H9 (cell line): ENCODE measurements at places on chromosomes 2 and 18.

DNA sequence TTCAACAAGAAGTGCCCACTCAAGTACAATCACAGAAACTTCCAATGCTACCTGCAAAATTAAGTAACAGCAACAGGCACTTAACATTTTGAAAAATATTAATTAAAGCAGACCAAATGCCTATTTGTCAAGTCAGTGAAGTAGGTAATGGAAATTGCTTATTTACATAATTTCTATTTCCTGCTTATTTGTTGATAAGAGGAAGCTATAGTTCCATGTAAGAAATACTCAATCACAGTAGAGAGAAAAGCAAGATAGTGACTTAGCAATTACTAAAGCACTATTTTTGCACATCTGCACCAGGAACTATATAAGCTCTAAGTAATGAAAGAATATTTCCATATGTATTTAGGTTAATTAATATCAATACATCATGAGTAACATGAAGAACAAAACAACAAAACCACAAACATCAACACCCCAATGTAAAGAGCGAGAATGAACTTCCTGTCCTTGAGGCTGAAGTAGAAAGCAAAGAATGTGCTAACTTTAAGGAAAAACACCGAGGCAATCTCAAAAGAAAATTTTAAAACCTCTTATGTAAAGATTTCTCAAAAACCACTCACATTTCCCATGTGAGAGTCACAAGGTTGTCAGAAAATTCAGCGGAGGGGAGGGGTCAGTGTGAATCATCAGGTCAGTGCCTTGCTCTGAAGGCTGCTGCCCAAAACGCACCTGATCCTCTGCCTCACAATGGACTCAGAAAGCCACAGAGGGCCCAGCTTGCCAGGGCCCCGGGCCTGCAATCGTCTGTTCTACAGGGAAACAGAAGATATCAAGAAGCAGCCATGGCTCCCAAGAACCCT is 12.5 kb downstream of the NPC1 start:
- no peak overlapping the region for H3K4me3 ChIP-seq
- peaks cover 2% of the 10 kb centered on the region; the same call in 1 of the 2 replicates for H3K4me1 ChIP-seq
- H3K27me3 ChIP-seq = no peaks in the 10 kb centered on the region
- H3K27ac ChIP-seq = no peak overlapping the region
- DNase-seq = no peak

DNA sequence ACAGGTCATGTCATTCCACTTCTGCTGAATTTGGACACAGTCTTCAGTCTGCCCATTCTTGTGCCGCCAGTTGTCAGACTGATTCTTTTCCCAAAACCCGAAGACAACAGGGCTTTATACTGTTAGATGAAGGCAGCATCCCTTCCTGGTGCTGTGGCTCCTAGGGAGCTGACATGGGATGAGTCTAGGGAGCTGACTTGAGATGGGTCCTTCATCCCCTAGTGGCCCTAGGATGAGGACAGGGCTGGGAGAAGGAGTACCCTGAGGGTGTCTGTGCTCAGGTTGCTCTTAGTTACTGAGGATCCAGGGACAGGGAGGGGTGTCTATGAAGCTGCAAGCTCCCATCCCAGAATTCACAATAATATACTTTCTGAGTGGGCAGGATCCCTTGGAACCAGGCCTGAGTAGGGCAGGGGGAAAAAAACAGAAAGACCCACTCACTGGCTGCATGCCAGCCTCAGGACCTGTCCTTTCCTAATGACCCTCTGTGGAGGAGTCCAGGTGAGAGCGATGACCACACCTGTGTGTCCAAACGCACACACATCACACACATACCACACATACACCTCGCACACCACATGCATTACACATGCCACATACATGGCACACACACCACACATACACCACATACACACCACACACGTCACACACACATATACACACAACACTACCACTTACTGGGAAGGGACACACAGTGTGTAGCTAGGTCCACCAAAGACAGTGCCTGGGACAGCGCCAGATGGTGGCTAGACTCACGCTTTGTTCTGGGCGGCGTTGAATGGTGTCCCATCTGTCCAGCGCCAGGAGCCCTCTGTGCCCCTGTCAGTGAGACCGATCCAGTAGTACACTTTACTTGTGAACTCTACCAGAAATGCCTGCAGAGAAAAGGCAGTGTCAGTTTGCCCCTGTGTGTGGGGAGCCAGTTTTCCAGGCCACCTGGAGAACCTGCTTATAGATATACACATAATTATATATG is 11.1 kb downstream of the CLEC4F start:
- no peak overlapping the region for H3K4me3 ChIP-seq
- H3K4me1 ChIP-seq = no peaks in the 10 kb centered on the region
- H3K27ac ChIP-seq = no peak overlapping the region
- no peak for DNase-seq
- H3K27me3 ChIP-seq = no peaks in the 10 kb centered on the region
- H3K36me3 ChIP-seq = no peaks in the 10 kb centered on the region

- H3K4me1 ChIP-seq = peaks cover 5% of the 10 kb centered on the region; the same call in 1 of the 2 replicates
- DNase-seq = no peak
- H3K27ac ChIP-seq = no peak overlapping the region
- no peaks in the 10 kb centered on the region for H3K36me3 ChIP-seq
- no peaks in the 10 kb centered on the region for H3K27me3 ChIP-seq
These were observed 39.7 kb downstream of the CDCA7 start for GRCh38 chr2:173394091-173394974.

GRCh38 chr2:727071-727470 is 49.9 kb upstream of the TMEM18 start:
- no peak for DNase-seq
- H3K4me1 ChIP-seq = peaks cover 12% of the 10 kb centered on the region; the same call in 1 of the 2 replicates
- no peak overlapping the region for H3K4me3 ChIP-seq
- no peaks in the 10 kb centered on the region for H3K36me3 ChIP-seq
- H3K27ac ChIP-seq = no peak overlapping the region

DNA sequence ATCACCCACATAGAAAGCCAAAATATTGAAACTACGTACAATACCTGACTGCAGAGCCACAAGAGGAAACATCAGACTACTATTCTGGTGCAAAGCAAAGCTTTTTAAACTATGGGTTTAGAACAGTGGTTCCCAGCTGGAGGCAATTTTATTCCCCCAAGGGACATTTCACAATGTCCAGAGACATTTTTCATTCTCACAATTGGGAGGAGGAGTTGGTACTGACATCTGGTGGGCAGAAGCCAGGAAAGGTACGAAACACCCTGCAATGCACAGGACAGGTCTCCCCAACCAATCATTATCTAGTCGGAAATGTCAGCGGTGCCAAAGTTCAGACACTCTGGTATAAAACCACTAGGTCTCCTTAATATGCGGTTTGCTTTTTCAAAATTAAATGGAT is 88.4 kb upstream of the ARL5A start:
- no peak overlapping the region for H3K4me3 ChIP-seq
- H3K4me1 ChIP-seq = no peaks in the 10 kb centered on the region

GRCh38 chr18:63468575-63468974 is 8.2 kb upstream of the SERPINB5 start:
- H3K4me1 ChIP-seq = no peaks in the 10 kb centered on the region
- H3K27ac ChIP-seq = no peak overlapping the region
- no peaks in the 10 kb centered on the region for H3K36me3 ChIP-seq
- H3K27me3 ChIP-seq = no peaks in the 10 kb centered on the region
- no peak for DNase-seq
- no peak overlapping the region for H3K4me3 ChIP-seq

- no peaks in the 10 kb centered on the region for H3K27me3 ChIP-seq
- no peak overlapping the region for H3K27ac ChIP-seq
- H3K36me3 ChIP-seq = peaks cover 6% of the 10 kb centered on the region
- DNase-seq = no peak
- H3K4me1 ChIP-seq = no peaks in the 10 kb centered on the region
These were observed 568.7 kb downstream of the GALR1 start for GRCh38 chr18:77818328-77818727.

- no peak overlapping the region for H3K27ac ChIP-seq
- H3K36me3 ChIP-seq = no peaks in the 10 kb centered on the region
- peak overlapping the region; percentile 67; the same call in 1 of the 2 replicates for H3K4me3 ChIP-seq
- no peak for DNase-seq
These were observed 126.9 kb upstream of the ZNF516 start for GRCh38 chr18:76621782-76622495.

- H3K27ac ChIP-seq = peak overlapping the region; percentile 85
- no peaks in the 10 kb centered on the region for H3K27me3 ChIP-seq
- no peaks in the 10 kb centered on the region for H3K36me3 ChIP-seq
- no peaks in the 10 kb centered on the region for H3K4me1 ChIP-seq
- DNase-seq = no peak
These were observed 1.6 kb downstream of the KANSL1L start for GRCh38 chr2:210169516-210170195.

GRCh38 chr2:26043862-26044696 is 10.2 kb downstream of the RAB10 start:
- H3K36me3 ChIP-seq = peaks cover 13% of the 10 kb centered on the region; the same call in 2 of the 3 replicates
- no peak overlapping the region for H3K27ac ChIP-seq
- no peaks in the 10 kb centered on the region; the same call in 1 of the 2 replicates for H3K4me1 ChIP-seq
- H3K4me3 ChIP-seq = 0 out of 3 replicates have a peak overlapping the region, but pooled peaks have one; percentile 7

- H3K4me1 ChIP-seq = no peaks in the 10 kb centered on the region
- H3K36me3 ChIP-seq = peaks cover 29% of the 10 kb centered on the region
- H3K27ac ChIP-seq = no peak overlapping the region
- H3K27me3 ChIP-seq = no peaks in the 10 kb centered on the region
These were observed 788 bp downstream of the ARMC9 start for GRCh38 chr2:231199219-231199618.

GRCh38 chr2:239879423-239880084 is 145.6 kb downstream of the NDUFA10 start:
- H3K4me3 ChIP-seq = no peak overlapping the region
- H3K36me3 ChIP-seq = peaks cover 2% of the 10 kb centered on the region; the same call in 2 of the 3 replicates
- H3K27me3 ChIP-seq = no peaks in the 10 kb centered on the region
- no peaks in the 10 kb centered on the region for H3K4me1 ChIP-seq
- peak; percentile 3 for DNase-seq

GRCh38 chr2:227079726-227080125 is 84.3 kb downstream of the COL4A4 start:
- H3K4me1 ChIP-seq = no peaks in the 10 kb centered on the region
- no peak for DNase-seq

- H3K4me3 ChIP-seq = no peak overlapping the region
- no peak for DNase-seq
- no peaks in the 10 kb centered on the region for H3K27me3 ChIP-seq
- no peaks in the 10 kb centered on the region for H3K4me1 ChIP-seq
- H3K27ac ChIP-seq = no peak overlapping the region
These were observed 101.9 kb upstream of the RAB12 start for GRCh38 chr18:8507361-8507760.

GRCh38 chr2:2333076-2333475 is 2.0 kb upstream of the MYT1L start:
- no peak for DNase-seq
- H3K4me3 ChIP-seq = no peak overlapping the region

GRCh38 chr18:8080092-8080491 is 513.0 kb downstream of the PTPRM start:
- no peaks in the 10 kb centered on the region for H3K36me3 ChIP-seq
- no peak for DNase-seq
- H3K4me1 ChIP-seq = no peaks in the 10 kb centered on the region; the same call in 1 of the 2 replicates
- no peak overlapping the region for H3K27ac ChIP-seq

DNA sequence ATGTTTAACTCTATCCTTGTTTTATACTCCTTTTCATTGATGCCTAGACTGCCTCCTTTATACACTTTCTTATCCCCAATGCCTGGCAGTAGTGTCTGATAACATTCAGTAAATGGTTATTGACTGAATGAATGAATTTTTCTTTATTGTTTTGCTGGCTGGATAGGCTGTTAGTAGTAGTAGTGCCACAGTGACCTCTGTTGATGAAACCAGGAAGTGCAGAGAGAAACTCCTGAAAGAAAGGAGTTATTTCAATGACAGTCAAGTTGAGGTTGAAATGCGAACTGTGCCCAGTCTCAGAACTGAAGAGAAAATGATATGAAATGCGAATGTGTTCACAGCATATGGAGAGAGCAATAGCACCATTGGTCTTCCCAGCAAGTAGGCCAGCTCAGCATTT is 26.8 kb upstream of the SLC9A2 start:
- no peak overlapping the region for H3K27ac ChIP-seq
- no peaks in the 10 kb centered on the region for H3K4me1 ChIP-seq
- no peaks in the 10 kb centered on the region for H3K36me3 ChIP-seq
- no peak for DNase-seq

GRCh38 chr2:104851291-104852089 is 2.4 kb upstream of the POU3F3 start:
- H3K4me3 ChIP-seq = peak overlapping the region; percentile 89
- peaks cover 63% of the 10 kb centered on the region for H3K27me3 ChIP-seq
- H3K27ac ChIP-seq = no peak overlapping the region
- H3K4me1 ChIP-seq = no peaks in the 10 kb centered on the region; the same call in 1 of the 2 replicates
